ENCODE measurements at places on chromosomes 11 and 22.

DNA sequence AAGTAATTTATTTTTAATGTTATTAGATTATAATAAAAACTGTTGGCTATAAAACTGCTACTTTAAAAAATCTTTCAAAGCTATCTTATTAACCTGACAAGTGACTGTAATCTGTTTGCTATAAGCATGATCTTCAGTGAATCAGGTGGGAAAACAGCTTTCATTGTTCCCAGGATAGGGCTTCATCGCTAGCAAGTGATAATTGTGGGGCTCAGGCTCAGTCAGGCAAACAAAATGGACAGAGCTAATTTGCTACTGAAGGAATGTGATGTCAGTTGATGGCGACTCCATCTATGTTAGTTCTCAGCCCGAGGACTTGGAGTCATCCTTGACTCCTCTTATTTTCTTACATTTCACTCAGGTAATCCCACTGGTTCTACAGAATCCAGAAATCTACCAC is 125.0 kb downstream of the RASSF10 start:
- DNase-seq = no peak

- peak; percentile 91 for DNase-seq
Observed at GRCh38 chr22:38935023-38935422, 22.4 kb upstream of the APOBEC3A start.

DNA sequence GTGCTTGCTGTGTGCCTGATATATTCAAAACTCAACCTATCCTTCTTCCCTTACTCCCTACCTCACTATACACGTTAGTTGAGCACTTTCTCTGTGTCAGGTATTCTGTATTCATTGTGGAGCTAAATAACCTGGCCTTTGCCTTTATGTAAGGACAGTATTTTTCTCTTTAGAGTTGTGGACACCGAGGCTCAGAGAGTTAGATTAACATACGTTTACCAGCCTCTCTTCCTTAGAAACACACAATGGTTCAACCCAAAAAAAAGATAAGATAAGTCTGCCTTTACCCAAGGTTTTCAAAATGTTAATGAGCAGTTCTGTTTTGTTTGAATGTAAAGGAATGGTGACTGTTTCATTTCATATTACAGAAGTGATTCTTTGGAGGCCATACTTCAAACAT is 45.0 kb downstream of the CBL start:
- DNase-seq = no peak

DNA sequence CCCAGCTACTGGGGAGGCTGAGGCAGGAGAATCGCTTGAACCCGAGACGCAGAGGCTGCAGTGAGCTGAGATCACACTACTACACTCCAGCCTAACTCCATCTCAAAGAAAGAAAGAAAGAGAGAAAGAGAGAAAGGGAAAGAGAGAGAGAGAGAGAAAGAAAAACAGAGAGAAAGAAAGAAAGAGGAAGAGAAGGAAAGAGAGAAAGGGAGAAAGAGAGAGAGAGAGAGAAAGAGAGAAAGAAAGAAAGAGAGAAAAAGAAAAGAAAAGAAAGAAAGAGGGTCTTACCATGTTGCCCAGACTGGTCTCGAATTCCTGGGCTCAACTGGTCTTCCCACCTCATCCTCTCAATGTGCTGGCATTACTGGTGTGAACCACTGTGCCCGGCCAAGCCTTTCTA is 22.3 kb downstream of the FBLN1 start:
- DNase-seq = no peak

DNA sequence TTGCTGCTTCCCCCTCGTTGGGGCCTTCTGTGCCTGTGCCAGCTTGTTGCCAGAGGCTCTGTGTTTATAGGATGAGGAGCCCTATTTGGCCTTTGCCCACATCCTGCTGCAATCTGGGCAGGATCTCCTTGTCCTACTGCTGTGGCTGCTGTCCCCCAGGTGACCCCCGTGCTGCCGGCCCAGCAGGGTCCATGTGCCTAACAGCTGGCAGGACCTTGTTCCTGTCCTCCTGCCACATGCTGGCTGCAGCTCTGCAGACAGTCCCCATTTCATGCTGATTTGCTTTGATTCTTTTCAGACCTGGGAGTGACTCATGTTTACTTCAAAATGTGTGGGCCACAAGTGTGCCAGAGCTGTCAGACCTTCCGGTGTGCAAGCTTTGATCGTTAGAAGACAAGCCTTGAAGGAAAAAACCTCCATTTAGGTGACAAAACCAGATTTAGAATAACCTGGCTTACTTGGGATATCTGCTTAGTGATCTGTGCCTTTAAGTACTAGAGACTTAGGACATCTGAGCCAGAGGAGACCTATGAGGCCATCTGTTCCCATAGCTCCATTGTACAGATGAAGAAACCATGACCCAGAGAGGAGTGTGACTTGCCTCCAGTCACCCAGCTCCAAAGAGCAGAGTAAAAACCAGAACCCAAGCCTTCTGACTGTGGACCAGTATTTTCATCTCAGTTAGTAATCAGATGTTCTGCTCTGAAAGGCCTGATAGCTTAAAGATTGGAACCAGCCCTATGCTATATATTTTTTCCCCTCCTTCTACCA is 11.1 kb downstream of the NAV2 start:
- no peak for DNase-seq

- peak; percentile 84 for DNase-seq
Observed at GRCh38 chr11:12235947-12236743, 125.8 kb downstream of the MICAL2 start.

- DNase-seq = peak; percentile 70
Observed at GRCh38 chr22:30444632-30445437, 19.3 kb downstream of the MTFP1 start.

DNA sequence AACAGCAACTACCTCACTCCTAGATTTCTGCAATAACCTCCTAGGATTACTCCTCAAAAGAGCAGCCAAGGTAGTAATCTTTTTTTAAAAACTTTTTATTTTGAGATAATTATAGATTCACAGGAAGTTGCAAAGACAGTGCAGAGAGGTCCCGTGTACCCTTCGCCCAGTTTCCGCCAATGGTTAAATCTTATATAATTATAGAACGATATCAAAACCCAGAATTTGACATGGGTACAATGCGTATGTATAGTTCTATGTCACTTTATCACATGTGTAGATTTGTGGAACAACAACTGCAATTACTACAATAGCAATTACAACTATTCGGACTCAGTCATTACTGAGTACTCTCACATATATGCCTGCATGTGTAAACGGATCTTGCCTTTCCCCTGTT is 94.8 kb upstream of the APOA1 start:
- DNase-seq = no peak

DNA sequence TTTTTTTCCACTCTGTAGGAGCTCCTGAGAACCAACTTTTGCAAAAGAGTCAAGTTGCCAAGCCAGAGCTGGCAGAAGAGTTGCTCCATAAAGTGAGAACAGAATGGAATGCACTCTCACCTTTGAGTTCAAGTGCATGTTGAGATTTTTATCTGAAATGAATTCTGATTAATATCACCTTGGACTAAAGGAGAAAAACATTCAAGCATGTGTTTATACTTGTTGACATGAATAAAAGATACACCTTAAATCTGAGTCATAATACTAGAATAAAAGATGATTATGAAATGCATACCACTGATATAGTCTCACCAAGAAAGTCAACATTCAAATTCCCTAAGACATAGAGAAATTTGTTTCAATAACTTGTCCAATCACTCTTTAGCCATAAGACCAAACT is 37.8 kb downstream of the ARL14EP start:
- no peak for DNase-seq

GRCh38 chr11:60984636-60985035 is 13.2 kb downstream of the CD6 start:
- DNase-seq = no peak

DNA sequence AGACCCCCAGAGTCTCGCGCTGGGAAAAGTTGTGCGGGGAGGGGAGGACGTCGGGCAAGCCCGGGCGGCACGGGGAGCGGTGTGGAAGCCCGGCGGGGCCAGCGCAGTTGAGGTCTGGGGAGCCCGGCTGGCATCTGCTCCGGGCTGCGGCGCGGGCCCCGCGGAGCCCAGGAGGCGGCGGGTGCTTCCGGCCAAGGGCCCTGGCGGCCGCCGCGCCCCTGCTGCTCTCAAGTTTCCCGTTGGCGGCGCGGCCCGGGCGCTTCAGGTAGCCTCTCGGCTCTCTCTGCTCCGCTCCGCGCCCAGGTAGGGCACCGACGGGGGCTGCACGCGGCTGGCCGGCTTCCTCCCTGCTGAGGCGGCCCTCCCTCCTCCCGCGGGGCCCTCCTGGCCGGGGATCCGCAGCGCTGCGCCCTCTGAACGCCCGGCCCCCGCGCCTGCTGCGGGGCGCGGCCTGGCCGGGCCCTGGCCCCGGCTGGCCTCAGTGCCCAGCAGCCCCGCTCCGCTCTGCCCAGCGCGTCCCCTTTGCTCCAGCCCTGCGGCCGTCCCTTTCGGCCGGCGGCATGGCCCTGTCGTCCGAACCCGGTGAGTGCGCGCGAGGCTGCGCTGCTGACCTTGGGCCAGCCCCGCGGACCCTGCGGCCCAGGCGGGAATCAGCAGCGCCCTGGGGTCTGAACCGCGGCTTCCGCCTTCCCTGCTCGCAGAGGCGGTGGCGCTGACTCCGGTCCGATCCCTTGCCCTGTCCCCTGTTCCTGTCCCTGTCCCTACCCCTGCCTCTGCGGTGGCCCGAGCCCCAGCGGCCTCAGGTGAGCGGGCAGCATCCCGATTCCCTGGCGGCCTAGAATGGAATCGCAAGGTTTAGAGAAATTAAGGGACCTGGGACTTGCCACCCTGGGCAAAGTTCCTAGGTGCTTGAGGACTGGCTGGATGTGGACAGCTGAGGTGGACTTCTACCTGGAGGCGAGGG is 4.3 kb upstream of the AMPD3 start:
- DNase-seq = peak; percentile 82

DNA sequence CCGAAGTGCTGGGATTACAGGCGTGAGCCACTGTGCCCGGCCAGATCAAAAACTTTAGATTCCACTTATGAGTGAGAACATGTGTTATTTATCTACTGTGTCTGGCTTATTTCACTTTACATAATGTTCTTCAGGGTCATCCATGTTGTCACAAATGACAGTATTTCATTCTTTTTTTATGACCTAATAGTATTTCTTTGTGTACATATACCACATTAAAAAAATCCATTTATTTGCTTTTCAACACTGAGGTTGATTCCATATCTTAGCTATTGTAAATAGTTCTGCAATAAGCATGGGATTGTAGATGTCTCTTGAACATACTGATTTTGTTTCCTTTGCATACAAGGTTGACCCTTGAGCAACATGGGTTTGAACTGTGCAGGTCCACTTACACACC is 13.2 kb upstream of the SCGB1D1 start:
- DNase-seq = no peak

- DNase-seq = peak; percentile 36
Observed at GRCh38 chr11:84722583-84723108, 904.5 kb downstream of the DLG2 start.

- no peak for DNase-seq
Observed at GRCh38 chr11:74806267-74806666, 57.6 kb downstream of the RNF169 start.

DNA sequence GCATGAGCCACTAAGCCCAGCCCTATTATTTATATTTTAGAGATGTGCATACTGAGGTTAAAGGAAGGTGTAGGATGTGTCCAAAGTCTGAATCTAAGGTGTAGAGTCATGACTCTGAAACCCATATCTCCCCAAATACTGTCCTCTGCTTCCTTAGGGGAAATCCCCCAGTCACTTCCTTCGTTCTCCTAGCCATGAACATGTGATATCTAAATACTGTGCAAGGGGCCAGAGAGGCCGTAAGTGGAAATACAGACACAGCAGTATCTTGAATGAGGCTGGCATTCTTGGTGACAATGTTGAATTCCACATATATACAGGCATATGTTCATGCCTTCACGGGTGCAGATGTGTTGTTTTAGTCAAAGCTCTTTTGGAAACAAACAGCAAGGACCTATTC is 21.3 kb upstream of the PATZ1 start:
- no peak for DNase-seq

GRCh38 chr22:27260087-27260698 is 541.4 kb downstream of the MN1 start:
- DNase-seq = no peak

DNA sequence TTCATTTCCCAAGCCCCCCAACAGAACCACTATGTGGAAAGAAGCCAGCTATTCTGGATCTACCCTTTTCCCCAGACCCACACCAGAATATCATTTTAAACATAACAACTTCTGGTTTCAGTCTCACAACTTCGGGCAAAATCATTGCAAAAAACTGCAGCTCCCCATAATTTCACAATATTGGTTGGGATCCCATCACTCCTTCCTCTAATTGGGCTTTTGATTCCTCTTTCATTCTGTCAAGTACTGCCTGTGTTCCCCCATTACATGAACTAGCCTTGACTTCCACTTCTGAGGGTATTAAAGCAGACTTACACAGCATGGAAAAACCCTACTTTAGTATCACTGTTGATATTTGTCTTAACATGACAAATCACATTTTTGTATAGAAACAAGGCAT is 4.1 kb upstream of the APOL3 start:
- DNase-seq = no peak

DNA sequence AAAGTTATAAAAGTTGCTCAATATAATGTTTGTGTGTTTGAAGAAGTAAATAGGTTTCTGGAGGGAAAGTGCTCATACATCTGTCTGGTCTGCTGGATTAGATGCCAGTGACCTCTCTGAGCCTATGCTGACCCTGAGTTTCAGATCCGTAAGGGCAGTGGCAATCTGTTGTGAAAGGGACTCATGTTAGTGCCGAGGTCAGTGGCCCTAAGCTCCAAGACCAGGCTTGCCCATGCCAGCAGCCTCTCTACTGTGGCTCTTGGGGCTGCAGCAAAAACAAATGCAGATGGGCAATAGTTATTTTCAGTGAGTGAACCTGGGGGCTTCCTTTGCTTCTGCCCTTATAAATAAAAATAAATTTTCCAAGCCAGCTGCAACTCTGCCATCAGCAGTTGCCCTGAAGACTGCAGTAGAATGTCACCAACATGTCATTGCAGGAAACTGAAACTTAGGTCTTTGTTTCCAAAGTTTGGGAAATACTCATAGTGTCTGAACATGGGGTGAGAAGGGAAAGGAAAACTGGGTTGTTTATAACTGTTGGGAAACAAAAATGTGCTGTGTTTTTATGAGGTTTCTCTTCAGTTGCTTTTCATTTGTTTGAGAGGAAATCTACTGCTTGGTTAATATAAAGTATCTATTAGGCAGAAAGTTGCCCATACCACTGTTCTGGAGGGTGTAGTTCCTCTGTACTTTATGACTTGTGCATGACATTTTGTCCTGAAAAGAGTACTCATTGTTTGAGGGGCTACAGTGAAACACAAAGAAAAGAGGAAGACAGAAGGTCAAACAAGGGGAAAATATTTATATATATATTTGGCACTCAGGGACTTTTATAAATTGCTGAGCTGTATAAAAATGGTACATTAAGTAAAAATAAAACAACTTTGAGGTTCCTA is 9.5 kb upstream of the MS4A4E start:
- no peak for DNase-seq

- DNase-seq = no peak
Observed at GRCh38 chr22:50676180-50676636, 3.6 kb downstream of the SHANK3 start.

GRCh38 chr22:20725987-20726558 is 47.8 kb upstream of the SERPIND1 start:
- no peak for DNase-seq

Data from NCI-H1092 treated with DMSO at 0.1 percent for 48 hours (cell line).